Stimulated activated CD8-positive, alpha-beta memory T cell treated with anti-CD3 and anti-CD28 coated beads, Interleukin-2, amount 100 ng/mL, for 1 hour (primary cell): ENCODE measurements at places on chromosomes 4 and X.

- no peak for DNase-seq
These were observed 14.1 kb downstream of the AMER1 start for GRCh38 chrX:64191281-64192010.

- DNase-seq, result no peak
These were observed 24.5 kb upstream of the GRIA2 start for GRCh38 chr4:157196046-157196445.

DNA sequence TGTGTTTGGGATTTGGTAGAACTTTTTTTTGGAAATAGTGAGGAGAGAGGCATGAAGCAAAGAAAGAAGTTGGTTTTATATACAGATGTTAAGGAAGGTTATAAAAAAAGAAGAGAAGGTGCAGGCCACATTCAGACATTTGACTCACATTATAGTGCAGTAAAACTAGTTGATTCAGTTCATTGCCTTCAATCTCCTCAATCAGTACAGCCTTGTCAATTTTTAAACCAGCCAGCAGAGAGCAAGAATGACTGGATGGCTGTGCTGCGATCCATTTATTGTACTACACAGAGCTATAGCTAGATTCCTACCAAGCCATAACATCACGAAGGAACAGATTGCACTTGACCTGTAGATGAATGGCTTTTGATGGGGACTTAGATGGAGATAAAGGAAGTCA is 79.7 kb upstream of the LSM6 start:
- DNase-seq, result no peak

DNA sequence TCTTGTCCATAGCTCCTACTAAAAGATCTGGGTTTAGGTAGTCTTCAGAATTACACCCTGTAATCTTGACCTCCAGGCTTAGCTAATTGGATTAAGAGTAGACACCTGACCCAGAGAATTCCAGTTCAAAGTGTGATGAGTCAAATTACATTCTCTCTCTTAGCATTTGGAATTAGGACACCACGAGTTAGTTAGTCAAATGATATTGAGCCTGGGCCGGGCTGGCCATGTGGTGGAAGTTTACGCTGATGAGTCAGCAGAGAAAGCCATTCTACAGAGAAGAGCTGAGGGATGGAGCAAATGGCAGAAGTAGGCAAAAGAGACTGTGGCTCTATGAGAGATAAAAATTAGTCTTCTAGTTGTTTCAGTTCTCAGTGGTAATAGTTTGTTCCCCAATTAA is 31.1 kb downstream of the CEP44 start:
- DNase-seq, result no peak

GRCh38 chr4:183136855-183137254 is 37.8 kb downstream of the WWC2 start:
- DNase-seq, result no peak

- no peak for DNase-seq
These were observed 3.6 kb upstream of the FHL1 start for GRCh38 chrX:136143711-136144110.

DNA sequence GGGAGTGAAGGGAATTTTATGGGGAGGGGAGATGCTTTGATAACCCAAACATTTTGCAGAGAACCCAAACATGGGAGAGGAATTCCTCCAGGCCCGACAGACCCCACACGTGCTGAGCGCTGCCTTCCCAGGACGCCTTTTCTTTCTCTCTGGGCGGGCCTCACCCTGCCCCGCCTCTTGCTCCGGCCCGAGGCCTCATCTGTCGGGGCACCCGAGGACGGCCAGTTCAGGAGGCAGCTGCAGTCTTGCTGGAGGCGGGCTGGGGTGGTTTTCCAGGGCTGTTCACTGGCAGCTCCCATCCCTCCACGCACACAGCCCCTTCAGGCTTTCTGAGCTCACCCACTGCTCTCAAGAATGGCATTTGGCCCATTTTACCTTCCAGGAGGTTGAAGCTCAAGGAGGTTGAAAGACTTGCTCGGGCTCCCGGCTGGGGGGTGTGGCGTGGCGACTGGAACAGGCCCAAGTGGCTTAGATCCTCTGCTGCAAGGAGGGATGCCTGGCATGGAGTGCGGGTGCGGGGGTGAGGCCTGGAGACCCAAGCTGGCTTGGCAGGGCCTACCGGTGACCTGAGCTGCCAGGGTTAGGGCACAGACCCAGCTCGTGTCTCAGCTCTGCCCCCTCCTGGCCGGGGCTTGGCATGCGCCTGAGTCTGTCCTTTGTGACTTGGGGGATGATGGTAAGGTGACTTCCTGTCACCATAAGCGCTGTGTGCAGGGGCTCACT is 99.2 kb downstream of the PSAPL1 start:
- DNase-seq, result no peak

DNA sequence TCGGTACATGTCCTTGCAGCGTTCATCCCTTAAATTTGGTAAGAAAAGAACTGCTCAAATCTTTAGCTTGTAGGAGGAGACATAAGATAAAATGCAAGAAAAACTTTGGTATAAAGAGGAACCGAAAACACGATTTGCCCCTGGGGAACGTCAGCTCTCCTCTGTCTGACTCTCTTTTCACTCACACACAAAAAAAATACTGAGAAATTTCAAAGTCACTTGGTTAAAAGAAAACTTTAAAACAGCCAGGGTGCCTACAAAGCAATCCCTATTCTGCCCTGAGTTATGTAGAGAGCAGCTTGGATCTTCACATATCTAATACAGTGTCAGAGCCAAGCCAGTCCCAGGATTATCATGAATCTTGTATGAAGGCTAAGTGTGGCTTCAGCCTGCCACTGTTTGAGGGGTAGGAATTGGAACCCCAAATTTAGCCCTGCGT is 248.5 kb upstream of the CXXC4 start:
- no peak for DNase-seq

- DNase-seq, result no peak
These were observed 6.8 kb downstream of the PLXNB3 start for GRCh38 chrX:153770601-153771414.

GRCh38 chr4:8607603-8608481 is 15.3 kb downstream of the CPZ start:
- DNase-seq, result no peak

DNA sequence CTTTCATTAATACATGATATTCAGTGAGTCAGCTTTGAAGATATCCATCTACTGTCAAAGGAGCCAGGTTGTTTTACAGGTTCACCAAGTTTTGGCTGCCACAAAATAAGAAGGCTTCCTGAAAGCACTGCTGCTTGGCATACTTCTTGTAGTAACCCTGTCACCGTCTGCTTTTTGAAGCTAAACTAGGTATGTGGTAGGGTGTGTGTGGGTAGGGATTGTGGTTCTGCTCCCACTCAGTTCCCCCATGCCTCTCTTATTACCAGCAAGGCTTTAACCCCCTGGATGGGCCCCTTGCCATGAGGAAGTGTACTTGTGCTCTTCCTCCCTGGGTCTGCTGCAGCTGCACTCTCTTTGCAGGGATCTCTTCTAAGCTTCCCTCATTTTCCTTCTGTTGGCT is 191.2 kb downstream of the BANK1 start:
- DNase-seq, result no peak

- no peak for DNase-seq
These were observed 78.4 kb upstream of the RBPJ start for GRCh38 chr4:26242451-26242850.

DNA sequence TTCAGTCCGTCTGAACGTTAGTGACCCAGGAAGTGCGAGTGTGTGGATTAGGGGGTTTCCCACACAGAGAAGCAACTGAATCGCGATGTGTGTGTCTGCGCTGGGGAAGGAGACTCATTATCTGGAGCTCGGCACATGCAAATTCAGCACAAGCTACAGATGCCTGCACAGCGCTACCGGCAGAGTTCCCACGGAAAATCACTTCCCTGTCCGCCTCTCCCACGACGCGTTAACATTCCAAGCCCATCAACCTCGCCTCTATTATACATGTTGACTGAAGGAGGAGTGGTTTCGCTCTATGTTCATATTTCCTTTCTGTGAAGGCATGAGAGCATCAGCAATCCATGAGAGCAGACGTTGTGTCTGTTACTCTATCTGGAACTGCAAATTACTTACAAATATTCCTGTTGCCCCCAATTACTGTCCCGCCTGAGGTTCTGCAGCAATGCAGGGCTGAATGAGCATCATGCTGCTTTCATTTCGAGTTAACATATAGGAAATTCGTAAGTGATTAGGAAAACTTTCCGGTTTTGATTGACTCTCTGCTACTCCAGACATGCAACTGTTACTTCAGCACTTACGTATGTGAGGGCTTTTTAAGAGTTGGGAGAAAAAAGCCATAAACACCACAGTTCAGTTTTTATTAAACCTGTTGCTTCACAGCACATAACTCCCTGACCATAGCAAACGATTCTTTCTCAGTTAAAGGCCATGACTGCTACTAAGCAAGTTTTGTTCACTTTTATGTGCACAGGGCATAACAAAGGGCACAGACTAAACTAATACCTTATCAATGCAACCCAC is 15.0 kb upstream of the MTNR1A start:
- no peak for DNase-seq

DNA sequence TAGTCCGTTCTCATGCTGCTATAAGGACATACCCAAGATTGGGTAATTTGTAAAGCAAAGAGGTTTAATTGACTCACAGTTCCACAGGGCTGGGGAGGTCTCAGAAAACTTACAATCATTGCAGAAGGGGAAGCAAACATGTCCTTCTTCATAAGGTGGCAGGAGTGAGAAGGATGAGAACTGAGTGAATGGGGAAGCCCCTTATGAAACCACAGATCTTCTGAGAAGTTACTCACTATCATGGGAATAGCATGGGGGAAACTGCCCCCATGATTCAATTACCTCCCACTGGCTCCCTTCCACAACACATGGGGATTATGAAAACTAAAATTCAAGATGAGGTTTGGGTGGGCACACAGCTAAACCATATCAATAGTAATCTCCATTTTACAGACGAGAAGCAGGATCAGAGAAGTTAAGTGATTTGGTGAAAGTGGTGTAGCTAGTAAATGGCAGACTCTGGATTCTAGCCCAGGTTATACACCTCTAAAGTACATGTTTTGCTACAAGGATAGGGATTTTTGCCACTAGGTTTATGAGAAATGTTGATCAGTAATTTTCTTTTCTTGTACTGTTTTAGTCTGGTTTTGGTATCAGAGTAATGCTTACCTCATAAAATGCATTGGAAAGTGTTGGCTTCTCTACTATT is 47.3 kb upstream of the C1GALT1C1 start:
- DNase-seq, result no peak
